ENCODE measurements at places on chromosomes 2 and 18.

- DNase-seq, result peak; percentile 60
Observed at GRCh38 chr2:20933714-20934113, 110.2 kb downstream of the APOB start.

GRCh38 chr2:46385786-46386577 lies 88.8 kb downstream of the EPAS1 start:
- no peak for DNase-seq

DNA sequence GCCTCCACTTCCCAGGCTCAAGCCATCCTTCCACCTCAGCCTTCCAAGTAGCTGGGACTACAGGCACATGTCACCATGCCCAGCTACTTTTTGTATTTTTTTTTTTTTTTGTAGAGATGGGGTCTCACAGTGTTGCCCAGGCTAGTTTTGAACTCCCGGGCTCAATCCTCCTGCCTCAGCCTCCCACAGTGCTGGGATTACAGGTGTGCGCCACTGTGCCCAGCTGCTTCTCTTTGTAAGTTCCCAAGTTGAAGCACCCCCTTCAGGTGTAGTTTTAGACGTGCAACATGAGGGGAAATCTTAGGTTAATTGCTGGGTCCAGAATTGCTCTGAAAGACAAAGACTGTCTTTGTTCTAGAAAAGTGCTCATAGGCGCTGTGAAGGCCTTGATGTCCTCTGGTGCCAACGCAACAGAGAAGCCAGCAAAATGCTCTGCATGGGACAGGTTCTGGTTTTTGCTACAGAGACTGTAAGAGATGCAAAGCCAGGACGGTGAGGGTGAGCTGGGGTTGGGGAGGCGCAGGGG lies 46.6 kb downstream of the RRM2 start:
- no peak for DNase-seq

DNA sequence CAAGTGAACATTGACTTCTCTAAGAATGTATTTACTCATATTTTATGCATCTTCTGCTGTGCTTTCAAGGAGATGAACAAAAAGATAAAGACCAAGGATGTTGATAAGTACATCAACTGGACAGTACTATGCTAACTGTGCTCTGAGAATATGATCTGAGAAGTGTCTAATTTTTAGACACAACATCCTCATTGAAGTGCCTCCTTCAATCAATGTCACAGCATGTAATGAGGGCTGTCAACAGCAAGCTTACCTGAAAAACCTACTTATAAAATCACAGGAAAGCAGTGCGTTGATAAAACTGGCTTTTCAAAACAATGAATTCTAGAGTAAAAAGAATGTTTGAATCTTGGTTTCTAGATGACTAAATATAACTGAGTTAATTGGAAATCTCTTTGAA lies 452.9 kb upstream of the DSEL start:
- DNase-seq, result no peak

GRCh38 chr2:36672199-36672598 lies 24.3 kb upstream of the VIT start:
- DNase-seq, result peak; percentile 24

DNA sequence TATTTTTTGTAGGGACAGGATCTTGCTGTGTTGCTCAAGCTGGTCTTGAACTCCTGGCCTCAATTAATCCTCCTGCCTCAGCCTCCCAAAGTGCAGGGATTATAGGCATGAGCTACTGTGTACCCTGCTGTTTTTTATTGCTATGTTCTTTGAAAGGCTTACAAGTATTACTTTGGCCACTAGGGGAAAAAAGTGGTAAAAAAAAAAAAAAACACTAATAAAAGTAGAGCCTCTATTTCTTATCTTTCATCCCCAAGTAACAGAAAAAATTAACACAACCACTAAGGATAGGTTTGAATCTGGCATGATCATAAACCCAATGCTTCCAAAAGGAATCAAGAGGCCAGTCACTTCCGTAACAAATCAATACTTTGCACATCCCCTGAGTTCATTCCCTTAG lies 11.6 kb downstream of the NOL10 start:
- no peak for DNase-seq

- peak; percentile 73 for DNase-seq
Observed at GRCh38 chr2:188984065-188984491, 9.9 kb downstream of the COL3A1 start.
